ENCODE measurements at places on chromosomes 16 and 17.

DNA sequence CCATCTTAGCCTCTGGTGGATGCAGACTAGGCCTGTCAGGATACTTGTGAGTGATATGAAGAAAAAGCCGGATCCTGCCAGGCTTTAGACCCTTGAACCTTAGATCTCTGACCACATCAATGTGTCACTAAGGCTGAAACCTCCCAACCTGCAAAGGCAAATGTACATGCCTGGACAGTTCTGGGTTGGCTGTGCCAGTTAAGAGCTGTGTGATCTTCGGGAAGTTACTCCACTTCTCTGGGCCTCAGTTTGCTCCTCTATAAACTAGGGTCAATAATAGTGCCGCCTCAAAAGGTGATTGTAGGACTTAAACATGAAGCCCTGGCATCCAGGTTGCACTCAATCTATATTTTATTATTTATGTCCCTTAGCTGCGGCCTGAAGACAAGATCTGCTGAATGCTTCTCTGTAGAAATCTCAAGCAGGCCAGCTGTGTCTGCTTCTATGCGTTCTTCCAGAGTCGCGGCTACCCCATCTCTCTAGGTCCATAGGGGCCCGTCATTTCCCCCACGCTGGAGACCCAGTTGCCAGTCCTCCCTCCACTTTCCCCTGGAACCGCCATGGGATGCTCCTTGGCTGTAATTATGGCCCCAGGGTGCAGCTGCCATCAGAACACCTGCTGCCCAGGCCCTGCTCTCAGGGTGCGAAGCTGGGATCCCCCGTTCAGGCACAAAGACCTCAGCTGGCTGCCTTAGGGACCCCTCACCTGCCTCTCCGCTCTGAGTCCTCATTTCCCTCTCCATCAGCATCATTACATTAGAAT lies 50.2 kb downstream of the AKAP1 start:
- no peak for DNase-seq

DNA sequence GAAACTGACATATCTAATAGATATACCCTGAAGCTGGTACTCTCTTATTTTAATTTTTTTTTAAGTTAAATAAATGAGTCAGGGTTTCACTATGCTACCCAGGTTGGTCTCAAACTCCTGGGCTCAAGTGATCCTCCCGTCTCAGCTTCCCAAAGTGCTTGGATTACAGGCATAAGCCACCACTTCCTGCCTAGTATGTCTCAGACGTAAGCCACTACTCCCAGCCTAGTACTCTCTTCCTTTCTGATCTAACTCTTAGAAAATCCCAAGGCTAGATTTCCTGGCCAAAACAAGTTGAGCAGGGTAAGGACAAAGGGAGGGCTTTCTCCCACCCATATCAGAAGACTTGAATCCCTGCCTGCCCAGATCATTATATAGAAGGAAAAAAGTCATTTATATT lies 33.7 kb downstream of the HOXB1 start:
- no peak for DNase-seq

DNA sequence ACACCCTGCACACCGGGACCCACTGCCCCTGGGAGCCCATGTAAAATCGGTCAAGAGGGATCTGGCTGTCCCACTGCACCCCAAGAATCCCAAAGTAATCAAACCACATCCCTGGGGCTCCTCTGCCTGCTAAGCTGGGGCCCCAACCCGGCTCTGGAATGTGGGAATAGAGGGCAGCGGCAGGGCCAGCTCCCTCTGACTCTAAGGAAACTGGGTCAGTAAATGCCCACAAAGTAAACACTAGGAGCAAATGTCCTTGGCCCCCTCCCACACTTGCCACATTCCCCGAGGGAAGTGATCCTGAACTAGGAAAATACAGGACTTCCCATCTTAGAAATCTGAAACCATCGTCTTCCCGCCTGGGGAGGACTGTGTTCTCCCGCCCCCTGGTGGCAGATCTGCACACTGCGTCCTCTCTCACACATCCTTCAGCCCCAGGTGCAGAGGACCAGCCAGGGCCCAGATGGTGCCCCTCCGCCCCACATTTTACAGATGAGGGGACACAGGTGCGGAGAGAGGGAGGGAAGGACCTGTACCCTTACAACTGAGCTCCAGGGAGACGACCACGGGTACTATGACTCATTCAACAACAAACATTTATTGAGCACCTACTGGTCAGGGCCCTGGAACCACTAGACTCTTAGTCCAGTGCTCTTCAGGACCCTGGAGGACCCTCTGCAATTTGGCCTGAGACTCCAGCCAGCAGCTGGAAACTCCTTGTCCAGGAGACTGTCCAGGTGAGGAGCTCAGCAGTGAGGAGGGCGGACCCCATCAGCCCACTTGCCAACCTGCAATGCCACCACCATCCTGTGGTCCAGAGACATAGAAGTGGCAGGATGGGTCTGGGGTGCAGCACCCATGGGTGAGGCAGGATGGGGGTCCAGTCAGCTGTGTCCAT lies 10.1 kb downstream of the P3H4 start:
- peak; percentile 73 for DNase-seq

- DNase-seq = peak; percentile 60
These were observed at the start of gene TBKBP1 for GRCh38 chr17:47693731-47694580. Gene TBKBP1 (plus strand): TSS chr17:47694161. CDS start chr17:47696113, 1,952 bp downstream.

- no peak for DNase-seq
These were observed 8.4 kb upstream of the CRYBA1 start for GRCh38 chr17:29238133-29238850.

DNA sequence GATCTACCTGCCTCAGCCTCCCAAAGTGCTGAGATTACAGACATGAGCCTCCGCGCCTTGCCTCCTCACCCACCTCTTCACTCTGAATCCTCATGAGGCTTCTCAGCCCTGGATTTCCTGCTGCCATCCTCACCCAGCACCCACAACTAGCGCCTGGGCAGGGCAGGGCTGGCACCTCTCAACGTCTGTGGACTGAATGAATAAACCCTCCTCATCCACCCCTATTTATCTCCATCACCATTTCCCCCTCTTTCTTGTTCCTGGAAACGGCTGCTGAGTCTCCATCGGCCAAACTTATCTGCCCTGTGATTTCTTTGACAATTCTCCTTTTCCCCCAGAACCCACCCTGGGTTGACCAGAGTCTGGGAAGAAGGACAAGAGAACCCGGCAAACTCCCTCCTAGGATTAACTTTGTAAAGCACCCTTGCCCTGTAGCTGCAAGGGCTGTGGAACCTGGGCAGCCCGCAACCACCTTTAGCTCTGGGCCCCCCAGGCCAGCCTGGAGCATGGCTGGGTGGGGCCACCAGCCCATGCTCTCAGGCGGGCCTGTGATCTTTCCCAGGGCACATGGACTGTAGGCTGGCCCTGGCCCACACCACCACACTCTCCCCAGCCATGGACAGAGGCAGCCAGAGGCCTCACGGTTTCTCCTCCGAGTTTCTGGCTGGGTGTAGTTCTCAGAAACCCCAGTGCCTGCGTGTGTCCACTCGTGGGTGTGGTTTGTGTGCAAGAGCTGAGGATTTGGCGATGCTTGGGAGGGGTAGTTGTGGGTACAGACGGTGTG lies 2.4 kb downstream of the SPN start:
- DNase-seq = peak; percentile 11

DNA sequence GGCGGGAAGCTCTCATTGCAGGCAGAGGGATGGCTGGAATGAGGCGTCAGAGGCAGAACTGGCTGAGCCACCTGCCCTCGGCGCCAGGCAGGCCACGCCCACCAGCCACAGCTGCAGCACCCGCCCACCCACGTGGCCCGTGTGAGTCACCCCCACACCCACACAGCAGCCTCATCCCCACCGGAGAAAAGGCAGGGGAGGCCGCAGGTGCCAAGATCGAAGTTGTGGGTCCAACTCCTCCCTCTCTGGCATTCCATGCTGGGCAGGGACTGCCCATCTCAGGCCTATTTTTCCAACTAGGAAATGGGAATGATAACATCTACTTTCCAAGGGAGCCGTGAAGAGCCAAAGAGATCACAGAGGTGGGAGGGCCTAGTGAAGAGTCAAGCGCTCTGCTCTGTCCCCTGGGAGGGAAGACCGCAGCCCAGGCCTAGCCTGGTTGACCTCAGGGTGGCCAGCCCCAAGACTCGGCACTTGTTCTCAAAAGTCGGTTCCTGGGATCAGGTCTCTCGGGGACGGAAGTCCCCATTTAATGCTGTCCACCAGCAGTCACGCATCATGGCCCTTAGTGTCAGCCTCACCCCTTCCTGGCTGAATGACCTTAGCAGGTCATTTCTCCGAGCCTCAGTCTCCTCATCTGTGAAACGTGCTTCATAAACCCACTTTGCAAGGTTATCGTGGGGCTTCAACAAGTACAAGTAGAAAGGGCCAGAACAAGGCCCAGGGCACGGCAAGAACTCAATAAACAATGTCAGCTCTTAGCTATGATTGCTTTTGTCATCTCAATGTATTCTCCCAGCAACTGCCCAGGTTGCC lies at the start of gene TRPV3:
TSS of gene TRPV3 (minus strand) at position 45 of the 816 bp plus-strand sequence. CDS start 2,962 bp downstream, outside the sequence.
- DNase-seq = peak; percentile 74

DNA sequence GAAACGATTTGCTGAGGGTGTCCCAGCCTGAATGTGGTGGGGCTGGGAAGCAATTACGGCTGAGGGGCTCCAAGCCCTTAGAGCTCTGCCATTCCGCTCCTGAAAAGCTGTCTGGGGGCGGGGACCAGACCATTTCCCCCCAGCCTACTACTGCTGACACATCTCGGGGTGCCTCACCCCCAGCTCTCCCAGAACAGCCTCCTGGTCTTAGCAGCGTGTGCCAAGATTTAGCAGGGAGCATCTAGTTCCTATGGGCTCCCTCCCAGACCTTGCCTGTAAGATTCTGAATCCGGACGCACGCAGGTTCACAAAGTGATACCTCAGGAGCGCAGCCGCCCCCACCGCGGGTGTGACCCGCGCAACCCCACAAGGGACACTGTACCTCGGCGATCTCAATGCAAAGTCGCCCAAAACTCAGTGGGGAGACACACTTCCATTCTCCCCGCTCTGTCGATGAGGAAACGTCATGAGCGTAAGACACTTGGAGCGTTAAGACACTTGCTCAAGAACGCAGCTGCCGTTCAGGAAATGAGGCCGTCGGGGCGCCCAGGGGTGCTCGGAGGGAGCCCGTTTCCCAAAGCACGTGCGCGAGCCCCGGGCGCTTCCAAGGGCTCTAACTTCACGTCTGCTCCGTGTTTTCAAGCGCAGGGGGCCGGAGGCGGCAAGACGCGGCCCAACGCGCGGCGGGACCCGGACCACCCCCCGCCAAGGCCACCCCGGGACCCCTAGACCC lies 629 bp downstream of the GEMIN4 start:
- peak; percentile 50 for DNase-seq

DNA sequence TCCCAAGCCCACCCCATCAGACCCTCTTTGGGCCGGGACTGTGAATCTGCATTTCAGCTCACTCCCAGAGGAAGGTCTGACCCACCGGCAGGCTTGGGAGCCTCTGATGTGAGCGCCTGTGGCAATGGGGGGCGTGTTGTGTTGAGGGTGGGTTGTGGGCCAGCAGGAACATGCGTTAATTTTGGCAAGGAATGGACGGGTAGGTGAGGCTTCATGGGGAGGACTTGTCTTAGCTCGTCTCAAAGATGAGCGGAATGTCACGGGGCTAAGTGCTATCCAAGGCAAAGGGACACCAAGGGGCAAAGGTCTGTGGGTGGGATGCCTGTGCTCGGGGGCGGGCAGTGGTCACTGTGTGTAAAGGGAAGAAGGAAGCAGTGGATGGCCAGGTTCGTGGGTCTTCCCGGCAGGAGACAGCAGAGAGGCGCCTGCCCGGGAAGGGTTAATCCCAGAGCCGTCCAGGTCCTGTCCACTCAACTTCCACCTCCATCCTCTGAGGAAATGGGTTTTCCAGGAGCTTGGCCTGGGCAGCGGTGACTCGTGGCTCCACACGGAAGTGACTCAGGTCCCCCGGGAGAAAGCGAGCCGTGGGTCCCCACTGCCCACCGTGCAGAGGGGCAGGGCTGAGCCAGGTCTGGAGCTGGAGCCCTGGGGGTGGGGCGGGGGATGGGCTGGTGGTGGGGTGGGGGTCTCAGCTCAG lies 17.4 kb downstream of the ADGRG1 start:
- no peak for DNase-seq

DNA sequence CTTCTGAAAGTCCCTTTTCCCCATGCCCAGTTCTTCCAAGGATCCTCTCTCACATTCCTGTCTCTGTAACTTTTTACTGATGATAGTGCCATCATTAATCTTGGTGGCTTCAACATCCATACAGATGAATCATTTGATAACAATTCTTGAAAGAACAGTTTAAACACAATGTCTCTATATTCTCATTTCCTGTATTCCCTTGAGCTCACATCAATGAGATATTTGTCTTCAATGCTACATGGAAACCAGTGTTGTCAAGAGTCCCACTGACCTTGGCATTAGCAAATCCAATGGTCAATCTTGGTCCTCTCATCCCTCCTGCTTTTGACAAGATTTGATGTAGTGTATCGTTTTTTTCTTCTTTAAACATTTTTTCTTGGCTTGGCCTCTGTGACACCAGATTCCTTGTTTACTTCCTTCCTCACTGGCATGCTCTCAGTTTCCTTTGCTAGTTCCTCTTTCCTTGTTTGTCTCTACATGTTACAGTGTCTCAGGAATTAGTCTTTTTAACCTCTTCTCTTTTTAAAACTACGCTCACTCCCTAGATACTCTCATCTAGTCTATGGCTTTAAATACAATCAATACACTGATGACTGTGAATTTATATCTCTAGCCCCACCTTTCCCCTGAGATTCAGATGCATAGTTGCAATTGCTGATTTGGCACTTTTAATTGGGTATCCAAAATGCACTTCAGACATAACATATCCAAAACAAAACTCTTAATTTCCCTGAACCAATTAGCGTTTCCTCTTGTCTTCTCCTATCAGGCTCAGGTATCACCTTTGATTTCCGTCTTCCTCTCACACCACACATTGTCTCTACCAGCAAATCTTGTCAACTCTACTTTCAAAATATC lies 134.0 kb downstream of the MYO1D start:
- no peak for DNase-seq

DNA sequence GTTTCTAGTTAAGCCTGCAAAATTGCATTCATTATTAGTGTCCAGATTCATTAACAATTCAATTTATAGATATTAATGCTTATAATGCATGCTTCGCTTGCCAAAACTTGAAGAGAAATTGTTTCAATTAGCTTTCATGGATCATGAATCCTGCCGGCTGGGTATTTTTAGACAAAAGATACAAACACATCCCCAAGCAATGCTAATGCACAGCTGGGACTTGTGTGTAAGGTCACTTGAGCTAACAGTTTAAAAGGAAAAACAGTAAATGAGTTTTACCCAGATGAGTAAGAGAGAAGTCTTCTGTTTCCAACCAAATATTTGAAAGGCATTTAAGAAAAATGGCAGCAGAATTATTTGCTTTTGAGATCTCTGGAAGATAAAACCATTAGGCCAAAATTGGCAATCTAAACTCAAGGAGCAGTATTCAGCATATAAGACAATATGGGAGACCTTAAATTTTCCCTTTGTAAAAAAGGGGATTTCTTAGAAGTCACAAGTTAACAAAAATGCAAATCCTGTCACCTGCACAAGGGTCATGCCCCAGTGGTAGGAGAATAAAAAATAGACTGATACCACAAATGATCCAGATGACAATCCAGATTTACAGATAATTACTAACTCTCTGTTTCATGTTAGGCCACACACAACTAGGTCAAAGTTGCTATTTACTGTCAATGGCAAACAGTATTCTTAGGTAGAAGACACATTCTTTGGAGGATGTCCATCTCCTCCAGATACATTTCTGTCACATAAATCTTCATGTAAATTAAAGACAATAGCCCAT lies 418.4 kb upstream of the PMFBP1 start:
- DNase-seq = no peak

- DNase-seq = no peak
These were observed 313.3 kb upstream of the HSBP1 start for GRCh38 chr16:83494459-83494858.

GRCh38 chr17:29401258-29401657 lies 11.1 kb downstream of the TAOK1 start:
- no peak for DNase-seq

GRCh38 chr16:50270510-50271147 lies 4.3 kb downstream of the ADCY7 start:
- DNase-seq = no peak

All from activated CD4-positive, alpha-beta T cell treated with anti-CD3 and anti-CD28 coated beads, Interleukin-2, amount 50 U/mL, for 4 hours (primary cell).